ENCODE measurements at places on chromosomes 6 and 20. TPM values are rescaled to one million over a fixed set of nuclear protein-coding genes. Genes with fewer than 3 reads are reported as not detected.

DNA sequence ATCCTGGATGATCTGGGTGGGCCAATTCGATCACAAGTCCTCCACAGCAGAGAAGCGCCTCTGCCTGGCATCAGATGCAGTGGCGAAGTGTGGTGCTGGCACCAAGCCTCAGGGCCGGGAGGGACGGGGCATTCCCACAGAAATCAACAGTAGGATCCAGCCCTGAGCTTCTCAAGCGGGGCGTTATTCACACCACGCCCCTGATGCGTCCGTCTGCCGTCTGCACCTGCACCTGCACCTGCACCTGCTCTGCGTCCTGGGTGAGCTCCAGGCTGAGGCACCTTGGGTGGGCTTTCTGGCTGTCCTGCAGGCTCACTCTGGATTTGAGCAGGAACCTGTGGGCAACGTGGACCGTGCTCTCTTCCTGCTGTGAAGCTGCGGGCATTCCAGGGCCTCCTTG is 13.8 kb upstream of the NTSR1 start:
- DNase-seq: no peak

GRCh38 chr6:47669684-47670513 is 28.5 kb upstream of the ADGRF4 start:
- peak; percentile 13 for DNase-seq

The FAM217A gene
- not detected for total RNA-seq

- no peak for DNase-seq
Measured at GRCh38 chr20:36796875-36797274, 23.3 kb upstream of the DSN1 start.

GRCh38 chr6:89888871-89889270 is 5.4 kb upstream of the GJA10 start:
- no peak for DNase-seq

The FOXQ1 gene
- total RNA-seq: not detected

The COX4I2 gene
- total RNA-seq: not detected

Data from HT1080 (cell line).